Dermis lymphatic vessel endothelial cell (primary cell): ENCODE measurements at places on chromosomes 12 and 14. TPM values are rescaled to one million over a fixed set of nuclear protein-coding genes. Genes with fewer than 3 reads are reported as not detected.

SPTB gene
- under 0.01 TPM in 2 replicates for total RNA-seq

GPATCH2L gene
- 47.0 and 59.8 TPM in 2 replicates for total RNA-seq

RBP5 gene
- 0.22 and 0.26 TPM in 2 replicates for total RNA-seq

PITPNM2 gene
- 2.2 and 3.1 TPM in 2 replicates for total RNA-seq

ZC3H10 gene
- 5.1 and 6.6 TPM in 2 replicates for total RNA-seq

SMIM41 gene
- total RNA-seq: 0.09 TPM in 1 of 2 replicates, not detected in the other

GRIP1 gene
- 0.09 and 0.22 TPM in 2 replicates for total RNA-seq

KRT74 gene
- not detected in 2 replicates for total RNA-seq

ACSM4 gene
- not detected in 2 replicates for total RNA-seq

C2CD5 gene
- 13.7 and 16.5 TPM in 2 replicates for total RNA-seq

FAM186B gene
- 0.11 and 0.26 TPM in 2 replicates for total RNA-seq

DUSP6 gene
- total RNA-seq: 478 and 561 TPM in 2 replicates

CACNA1C gene
- 0.33 and 0.34 TPM in 2 replicates for total RNA-seq

EIF2S3B gene
- total RNA-seq: 0.54 and 1.4 TPM in 2 replicates

MDM2 gene
- total RNA-seq: 95.8 and 184 TPM in 2 replicates

CAPS2 gene
- 0.09 and 0.11 TPM in 2 replicates for total RNA-seq
